PC-3 (cell line): ENCODE measurements at places on chromosomes 7 and 10.

DNA sequence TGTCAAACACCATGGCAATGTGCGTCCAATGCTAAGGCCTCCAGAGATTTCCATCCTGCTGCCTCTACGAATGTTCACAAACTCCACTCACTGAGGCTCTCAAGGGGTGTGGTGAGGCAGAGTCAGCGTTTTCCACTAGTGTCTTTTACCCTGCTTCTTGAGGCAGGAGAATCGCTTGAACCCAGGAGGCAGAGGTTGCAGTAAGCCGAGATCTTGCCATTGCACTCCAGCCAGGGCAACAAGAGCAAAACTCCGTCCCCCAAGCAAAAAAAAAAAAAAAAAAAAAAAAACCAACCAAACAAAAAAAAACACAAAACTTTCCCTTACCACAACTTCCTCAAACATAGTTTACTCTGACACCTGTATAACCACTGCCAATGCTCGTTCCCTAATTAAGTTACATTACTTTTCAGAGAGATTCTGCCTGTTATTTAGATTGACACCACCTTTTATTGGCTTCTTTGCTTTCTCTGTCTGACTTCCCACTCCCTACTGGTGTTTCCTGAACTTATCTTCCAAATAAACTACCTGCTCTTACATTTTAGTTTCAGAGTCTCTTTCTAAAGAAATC is 102.1 kb upstream of the ZNF746 start:
- DNase-seq = no peak

GRCh38 chr10:64518456-64518855 is 997.3 kb downstream of the REEP3 start:
- no peak for DNase-seq

DNA sequence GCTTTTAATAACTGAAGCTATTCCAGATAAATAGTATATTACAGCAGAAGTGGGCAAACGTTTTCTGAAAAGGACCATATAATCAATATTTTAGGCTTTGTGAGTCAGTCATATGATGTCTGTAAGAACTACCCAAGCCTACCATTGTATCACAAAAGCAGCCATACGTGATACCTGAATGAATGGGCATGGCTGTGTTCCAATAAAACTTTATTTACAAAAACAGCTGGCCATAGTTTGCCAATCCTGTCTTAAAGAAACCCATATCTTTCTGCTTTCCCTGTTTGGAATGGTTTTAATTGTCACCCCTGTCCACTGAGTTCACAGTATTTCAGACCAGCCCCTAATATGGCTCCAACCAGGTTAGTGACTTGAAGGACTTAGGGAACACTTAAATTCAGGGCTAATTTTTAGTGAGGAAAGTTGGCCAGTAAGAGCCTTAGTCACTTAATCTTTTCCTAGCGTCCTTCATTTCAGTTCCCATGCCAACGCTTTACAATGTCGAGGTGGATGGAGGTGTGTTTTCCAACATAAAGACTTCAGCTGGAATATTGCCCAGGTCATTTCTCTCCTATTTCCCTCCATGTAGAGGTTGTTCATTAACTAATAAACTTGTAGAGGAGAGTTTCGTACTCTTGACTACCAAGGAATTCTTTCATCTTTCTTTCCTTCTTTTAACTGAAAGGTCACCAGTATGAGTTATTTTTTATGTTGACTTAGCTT is 184.5 kb downstream of the TRIL start:
- DNase-seq = no peak

DNA sequence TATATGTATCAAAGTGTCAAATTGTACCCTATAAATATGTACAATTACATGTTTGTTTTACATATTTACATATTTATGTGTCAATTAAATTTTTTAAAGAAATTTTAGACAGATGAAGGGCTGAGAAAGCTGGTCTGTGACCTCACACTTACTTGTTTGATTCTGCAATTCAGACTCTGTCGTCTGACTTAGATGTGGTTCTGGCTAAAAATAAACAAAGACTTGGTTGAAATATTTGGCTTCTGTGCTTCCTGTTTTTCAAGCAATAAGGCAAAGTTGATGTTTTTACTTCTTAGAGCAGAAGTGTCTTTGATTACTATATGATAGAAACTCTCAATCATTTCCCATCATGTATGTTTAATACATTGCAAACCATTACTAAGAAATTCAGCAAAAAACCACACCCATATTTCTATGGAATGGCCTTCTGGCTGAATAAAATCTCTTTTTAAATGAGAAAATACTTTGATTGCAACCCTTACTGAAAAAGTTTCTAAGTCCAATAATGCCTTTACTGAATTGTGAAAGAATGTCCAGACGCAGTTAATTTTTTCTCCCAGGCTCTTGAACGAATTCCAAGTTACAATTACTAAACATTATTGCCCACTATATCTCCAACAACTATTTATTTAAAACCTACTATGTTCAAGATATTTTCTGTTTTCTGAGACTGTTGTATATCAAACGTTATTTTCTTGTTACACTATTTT is 59.5 kb upstream of the PRKG1 start:
- no peak for DNase-seq

- peak; percentile 11 for DNase-seq
Observed at GRCh38 chr10:30562787-30563186, 66.8 kb downstream of the LYZL2 start.

DNA sequence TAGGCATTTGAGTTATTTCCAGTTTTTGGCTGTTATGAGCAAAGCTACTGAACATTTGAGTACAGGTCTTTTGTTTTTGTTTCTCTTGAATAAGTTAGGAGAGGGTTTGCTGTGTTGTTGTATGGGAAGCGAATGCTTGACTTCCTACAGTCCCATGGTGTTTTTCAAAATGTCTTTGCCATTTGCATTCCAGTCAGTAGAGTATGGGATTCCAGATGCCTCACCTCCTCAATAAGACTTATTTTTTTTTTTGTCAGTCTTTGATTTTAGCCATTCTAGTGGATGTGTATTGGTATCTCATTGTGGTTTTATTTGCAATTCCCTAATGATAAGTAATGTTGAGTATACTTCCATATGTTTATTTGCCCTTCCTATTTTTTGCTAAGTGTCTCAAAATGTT is 19.4 kb downstream of the CDK13 start:
- DNase-seq = no peak

DNA sequence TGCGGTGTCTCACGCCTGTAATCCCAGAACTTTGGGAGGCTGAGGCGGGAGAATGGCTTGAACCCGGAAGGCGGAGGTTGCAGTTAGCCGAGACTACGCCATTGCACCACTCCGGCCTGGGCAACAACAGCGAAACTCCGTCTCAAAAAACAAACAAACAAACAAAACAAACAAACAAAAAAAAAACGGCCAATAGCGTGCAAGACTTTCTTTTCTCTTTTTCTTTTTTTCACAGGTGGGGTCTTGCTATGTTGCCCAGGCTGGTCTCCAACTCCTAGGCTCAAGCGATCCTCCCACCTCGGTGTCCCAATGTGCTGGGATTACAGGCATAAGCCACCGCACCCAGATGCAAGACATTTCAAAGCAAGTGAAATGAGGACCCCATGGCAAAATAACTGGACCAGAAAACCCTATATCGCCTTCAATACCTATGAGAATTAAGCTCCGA is 1.6 kb downstream of the PSAP start:
- no peak for DNase-seq

GRCh38 chr7:55055479-55055878 is 36.7 kb downstream of the EGFR start:
- peak; percentile 45 for DNase-seq

GRCh38 chr7:141679014-141679413 is 23.0 kb downstream of the DENND11 start:
- DNase-seq = no peak

GRCh38 chr7:82841828-82842227 is 320.9 kb downstream of the PCLO start:
- DNase-seq = peak; percentile 61

DNA sequence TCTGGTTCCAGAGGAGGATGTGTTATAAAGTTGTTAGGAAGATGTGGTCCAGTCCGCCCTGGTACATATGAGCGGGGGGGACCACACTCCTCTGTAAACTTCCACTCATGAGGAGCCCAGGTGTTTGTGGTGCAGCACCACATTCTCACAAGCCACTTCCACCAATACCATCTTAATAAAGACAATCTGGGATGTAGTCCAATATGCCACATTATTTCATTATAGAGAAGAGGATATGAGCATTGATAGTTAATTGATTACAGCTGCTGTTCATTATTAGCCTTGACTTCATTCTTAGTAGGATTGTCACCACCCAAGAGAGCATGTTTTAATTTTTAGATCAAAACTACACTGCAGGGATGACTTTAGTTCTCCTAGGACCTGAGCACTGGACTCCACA is 40.5 kb downstream of the ERCC6 start:
- no peak for DNase-seq

- peak; percentile 68 for DNase-seq
Observed at GRCh38 chr10:110138197-110138812, 69.1 kb upstream of the MXI1 start.

- DNase-seq = peak; percentile 55
Observed at GRCh38 chr10:81600185-81600584, 274.8 kb upstream of the NRG3 start.

DNA sequence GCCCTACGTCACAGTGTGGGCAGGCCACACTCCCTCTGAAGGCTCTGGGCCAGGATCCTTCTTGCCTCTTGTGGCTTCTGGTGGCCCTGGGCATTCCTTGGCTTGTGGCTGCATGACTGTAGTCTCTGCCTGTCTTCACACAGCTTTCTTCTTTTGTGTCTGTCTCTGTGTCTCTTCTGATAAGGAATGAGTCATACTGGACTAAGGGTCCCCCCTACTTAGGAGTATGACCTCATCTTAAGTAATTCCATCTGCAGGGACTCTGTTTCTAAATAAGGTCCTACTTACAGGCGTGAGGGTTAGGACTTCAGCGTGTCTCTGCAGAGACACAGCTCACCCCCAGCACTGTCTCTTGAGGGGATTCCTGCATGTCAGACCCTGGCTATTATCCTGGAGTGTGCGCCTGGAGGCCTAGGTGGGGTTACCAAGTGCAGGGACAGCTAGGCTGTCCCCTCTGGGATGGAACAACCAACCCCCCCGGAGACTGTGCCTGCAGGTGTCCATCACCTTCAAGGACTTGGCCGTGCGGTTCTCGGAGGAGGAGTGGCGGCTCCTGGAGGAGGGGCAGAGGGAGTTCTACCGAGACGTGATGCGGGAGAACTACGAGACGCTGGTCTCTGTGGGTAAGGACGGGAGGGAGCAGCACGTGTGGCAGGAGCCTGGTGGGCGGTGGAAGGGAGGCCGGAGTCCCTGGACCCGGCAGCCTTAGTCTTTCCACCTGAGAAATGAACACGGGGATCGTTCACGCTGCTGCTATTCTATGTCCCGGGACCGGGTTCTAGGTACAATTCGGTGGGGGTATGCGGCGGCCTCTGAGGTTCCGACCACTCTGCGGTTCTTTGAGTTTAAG is 54.1 kb downstream of the ZNF467 start:
- DNase-seq = no peak

- DNase-seq = no peak
Observed at GRCh38 chr10:93435621-93436397, 46.3 kb downstream of the MYOF start.

- no peak for DNase-seq
Observed at GRCh38 chr7:30251708-30252329, 32.6 kb upstream of the ZNRF2 start.

GRCh38 chr7:10939237-10939910 is 34.3 kb upstream of the PHF14 start:
- DNase-seq = no peak

GRCh38 chr7:14381306-14381705 is 391.8 kb upstream of the ETV1 start:
- peak; percentile 24 for DNase-seq

GRCh38 chr10:11528286-11528685 is 83.2 kb downstream of the USP6NL start:
- DNase-seq = no peak

DNA sequence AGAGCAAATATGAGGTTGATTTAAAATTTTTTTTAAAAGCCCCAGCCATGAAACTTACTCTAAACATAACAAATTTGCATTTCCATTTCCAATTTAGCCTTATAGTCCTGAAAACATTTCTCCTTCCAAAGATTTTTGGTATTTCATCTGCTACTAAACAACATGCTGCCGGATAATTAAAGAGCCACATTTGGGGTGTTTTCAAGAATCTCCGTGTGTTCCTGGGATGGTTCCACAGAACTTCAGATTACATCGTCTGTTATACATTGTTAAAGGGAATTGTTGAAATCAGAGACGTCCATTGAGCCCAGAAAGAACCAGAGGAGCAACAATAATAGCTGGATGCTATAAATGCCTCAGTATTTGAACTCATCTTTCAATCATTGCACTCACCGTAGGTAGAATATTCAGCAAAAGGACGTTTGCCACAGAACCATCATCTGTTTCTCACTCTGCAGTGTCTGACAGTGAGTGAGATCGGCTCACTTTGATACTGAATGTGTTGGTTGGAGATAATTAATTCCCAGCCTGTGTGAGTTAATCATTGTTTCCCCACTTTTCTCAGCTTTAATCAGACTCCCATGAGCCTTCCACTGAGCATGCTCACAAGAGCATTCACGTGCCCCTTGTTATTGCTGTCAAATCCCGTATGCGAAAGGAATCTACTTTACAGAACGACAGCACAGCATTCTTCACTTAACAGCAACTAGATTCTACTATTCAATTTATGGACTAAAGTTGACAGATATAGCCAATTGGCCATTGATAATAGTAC is 128.4 kb upstream of the PALS2 start:
- no peak for DNase-seq

- peak; percentile 64 for DNase-seq
Observed at GRCh38 chr10:89481662-89482061, 53.7 kb downstream of the SLC16A12 start.

DNA sequence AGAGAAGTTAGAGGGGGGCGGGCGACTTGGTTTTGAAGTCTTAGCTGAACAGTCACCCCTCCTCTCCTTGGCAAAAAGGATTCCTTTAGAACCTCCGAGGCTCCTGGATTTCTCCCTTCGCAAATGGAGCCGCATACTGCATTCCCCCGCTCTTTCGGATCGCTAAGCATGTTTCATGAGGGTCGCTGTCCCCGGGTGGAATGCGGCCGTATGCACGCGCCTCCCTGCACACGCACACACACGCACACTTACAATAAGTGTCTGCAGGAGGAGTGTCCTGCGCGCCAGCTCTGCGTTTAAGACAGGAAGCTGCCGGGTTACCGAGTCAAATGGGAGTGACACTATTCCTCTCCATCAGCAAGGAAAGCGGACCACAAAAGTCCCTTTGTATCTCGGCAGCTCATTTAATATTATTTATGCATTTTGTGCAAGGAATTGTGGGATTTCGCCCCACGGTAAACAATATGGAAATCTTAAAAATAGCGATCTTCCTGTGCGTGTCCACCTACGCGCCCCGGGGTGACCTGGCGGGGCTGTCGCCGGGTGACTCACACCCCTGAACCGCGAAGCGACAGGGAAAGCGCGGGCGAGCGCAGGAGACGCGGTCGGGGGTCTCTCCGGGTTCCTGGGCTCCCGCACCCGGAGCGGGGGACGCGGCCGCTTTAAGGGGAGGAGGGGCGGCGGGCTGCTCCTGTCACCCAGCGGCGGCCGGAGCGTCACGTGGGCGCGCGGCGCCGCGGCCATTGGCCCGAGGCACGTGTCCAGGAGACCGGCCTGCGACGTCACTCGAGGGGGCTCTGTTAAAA is 988 bp upstream of the EN2 start:
- DNase-seq = peak; percentile 81

DNA sequence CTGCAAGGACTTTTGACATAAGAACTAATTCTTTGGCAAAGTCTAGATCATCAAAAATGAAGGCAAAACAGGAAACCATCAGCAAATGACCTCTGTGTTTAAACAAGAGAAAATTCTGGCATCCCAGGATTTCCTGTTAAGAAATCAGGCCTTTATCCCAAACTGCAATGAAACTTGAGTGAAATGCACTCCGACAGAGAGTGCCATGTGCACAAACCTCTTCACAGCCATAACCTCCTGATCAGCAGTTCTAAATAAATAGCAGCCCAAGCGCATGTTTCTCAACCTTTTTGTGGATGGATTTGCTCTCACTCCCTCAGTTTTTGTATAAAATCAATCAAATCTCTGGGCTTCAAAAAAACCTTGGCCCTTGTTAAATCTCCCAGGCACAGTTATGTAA is 107.7 kb upstream of the EEPD1 start:
- DNase-seq = peak; percentile 7
